ENCODE measurements at places on chromosomes 5 and 9.
A peak's percentile ranks its signal among the peaks of the same experiment; 100 is the strongest.

DNA sequence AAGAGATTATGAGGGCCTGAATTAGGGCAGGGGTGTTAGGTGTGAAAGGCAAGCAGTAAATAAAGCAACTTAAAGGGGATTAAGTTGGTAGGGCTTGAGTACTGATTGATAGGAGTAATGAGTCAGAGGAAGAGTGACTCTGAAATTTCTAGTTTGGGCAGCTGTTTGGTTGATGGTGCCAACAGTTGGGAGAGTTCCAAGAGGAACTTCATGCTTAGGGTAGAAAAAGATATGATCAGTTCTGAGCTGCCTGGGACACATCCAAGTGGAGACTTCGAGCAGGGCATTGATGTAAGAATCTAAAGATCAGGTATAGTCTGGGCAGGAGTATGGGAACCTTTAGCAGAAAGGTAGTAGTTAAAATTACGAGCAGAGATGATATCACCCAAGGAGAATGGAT is 10.2 kb downstream of the MAMDC2 start:
- no peaks in the 10 kb centered on the region for H3K36me3 ChIP-seq
- DNase-seq: no peak
- peaks cover 27% of the 10 kb centered on the region for H3K27me3 ChIP-seq
- no peaks in the 10 kb centered on the region for H3K4me1 ChIP-seq
- H3K27ac ChIP-seq: no peak overlapping the region

- no peaks in the 10 kb centered on the region for H3K36me3 ChIP-seq
- no peak overlapping the region for H3K27ac ChIP-seq
- H3K4me1 ChIP-seq: no peaks in the 10 kb centered on the region
- H3K27me3 ChIP-seq: peaks cover 6% of the 10 kb centered on the region
- H3K4me3 ChIP-seq: no peak overlapping the region
- no peak for DNase-seq
These were observed 82.5 kb downstream of the SPRY4 start for GRCh38 chr5:142242272-142242671.

DNA sequence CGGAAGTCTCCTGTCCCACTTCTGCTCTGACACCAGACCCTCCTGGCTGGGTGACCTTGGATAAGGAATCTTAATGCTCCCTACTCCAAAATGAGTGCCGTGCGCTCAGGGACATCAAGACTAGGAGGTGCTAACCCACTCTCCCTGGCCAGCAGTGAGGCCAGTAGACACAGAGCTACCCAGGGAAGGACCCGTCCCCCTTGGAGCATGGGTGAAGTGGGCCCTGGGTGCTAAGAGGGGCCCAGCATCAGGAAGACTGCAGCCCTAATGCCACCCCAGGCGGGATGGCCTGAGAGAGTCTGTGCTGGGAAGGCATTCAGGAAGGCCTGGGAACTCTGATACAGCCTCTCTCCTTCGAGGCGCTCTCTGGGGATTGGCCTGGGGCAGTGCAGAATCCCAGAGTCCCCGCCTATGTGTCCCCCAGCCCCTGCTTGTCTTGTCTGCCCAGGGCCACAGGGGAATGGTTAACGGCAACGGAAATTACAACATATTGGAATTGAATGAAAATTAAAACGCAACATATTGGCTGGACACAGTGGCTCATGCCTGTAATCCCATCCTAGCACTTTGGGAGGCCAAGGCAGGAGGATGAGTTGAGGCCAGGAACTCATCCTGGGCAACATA is 29.7 kb upstream of the RNU6ATAC start:
- DNase-seq: no peak
- H3K36me3 ChIP-seq: no peaks in the 10 kb centered on the region
- H3K27ac ChIP-seq: no peak overlapping the region

DNA sequence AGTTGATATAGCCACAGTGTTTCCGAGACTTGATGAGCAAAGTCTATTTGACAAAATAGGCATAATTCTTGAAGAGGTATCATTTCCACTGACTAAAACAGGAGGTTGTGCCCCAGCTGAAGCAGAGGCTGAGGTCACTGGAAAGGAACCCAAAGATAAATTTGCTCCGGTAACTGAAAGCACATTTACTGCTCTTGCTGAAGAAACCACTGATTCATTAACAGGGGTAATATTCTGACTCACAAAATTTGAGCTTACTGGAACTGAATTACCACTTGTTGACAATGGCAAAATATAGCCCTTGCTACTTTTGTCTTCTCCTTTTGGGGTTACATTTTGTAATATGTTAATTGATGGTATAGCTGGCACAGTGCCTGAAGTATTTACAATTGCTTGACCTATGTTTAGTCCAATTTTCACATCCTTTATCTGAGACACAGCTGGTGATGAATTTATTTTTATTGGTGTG is 30.2 kb downstream of the MLANA start:
- H3K4me1 ChIP-seq: peaks cover 30% of the 10 kb centered on the region
- H3K27ac ChIP-seq: peak overlapping the region; percentile 72
- no peaks in the 10 kb centered on the region for H3K27me3 ChIP-seq
- no peak overlapping the region for H3K4me3 ChIP-seq
- H3K36me3 ChIP-seq: peaks cover 52% of the 10 kb centered on the region

- peak overlapping the region; percentile 72 for H3K4me3 ChIP-seq
- H3K27me3 ChIP-seq: peaks cover 78% of the 10 kb centered on the region
- DNase-seq: no peak
- H3K36me3 ChIP-seq: no peaks in the 10 kb centered on the region
These were observed 1.3 kb downstream of the RAI14 start for GRCh38 chr5:34657274-34657921.

- no peak for DNase-seq
- H3K36me3 ChIP-seq: no peaks in the 10 kb centered on the region
- peaks cover 4% of the 10 kb centered on the region for H3K4me1 ChIP-seq
These were observed 47.9 kb upstream of the RARS1 start for GRCh38 chr5:168438349-168438748.

DNA sequence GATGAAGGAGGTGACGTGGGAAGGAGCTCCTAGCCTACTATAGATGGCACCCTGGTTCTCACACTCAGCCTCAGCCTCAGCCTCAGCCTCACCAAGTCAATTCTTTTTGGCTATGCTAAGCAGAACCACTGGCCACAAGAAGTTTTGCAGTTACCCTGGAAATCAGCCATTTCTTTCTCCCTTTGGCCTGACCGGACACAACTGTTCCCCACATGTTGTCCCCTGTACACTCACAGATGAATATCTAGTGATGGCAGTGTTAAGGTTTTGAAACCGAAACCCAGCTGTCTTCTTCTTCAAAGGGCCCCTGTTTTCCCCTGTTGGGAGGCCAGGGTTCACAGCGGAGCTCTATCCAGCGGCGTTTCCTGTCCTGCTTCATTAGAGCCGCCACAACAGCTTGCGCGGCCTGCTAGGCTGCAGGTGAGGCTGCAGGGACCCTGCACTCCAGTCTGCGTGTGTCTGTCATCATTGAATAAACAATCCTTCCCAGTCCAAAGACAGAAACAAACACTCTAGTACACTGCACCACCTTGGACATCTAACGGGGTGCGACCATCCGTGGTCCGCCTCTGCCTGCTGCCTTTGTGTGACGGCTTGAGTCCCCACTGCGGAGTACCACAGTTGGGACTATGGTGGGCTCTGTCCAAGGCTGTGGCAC is 250.5 kb downstream of the DENND1A start:
- peaks cover 45% of the 10 kb centered on the region for H3K36me3 ChIP-seq
- H3K27me3 ChIP-seq: no peaks in the 10 kb centered on the region
- no peak overlapping the region for H3K27ac ChIP-seq

DNA sequence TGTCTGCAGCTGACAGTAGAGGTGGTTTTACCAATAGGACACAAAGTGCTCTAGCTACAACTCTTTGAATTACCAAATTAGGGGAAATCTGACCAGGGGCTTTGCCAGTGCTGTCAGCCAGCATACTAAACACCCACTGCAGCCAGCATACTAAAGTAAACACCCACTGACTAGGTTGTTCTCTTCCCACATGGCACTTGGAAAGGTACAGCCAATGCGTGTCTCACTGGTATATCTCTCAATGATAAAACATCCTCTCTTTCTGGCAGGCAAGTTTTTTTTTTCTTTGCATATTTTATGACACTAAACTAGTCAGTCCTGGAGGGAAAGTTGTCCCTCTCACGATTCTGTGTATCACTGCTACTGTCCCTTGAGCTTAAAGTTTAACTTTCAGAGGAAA is 216.1 kb downstream of the TLE1 start:
- no peaks in the 10 kb centered on the region for H3K27me3 ChIP-seq
- H3K4me1 ChIP-seq: no peaks in the 10 kb centered on the region
- H3K36me3 ChIP-seq: no peaks in the 10 kb centered on the region
- H3K4me3 ChIP-seq: no peak overlapping the region

GRCh38 chr5:36657563-36657995 is 51.2 kb downstream of the SLC1A3 start:
- H3K4me3 ChIP-seq: no peak overlapping the region
- H3K27ac ChIP-seq: no peak overlapping the region
- no peaks in the 10 kb centered on the region for H3K36me3 ChIP-seq
- no peak for DNase-seq

- no peak overlapping the region for H3K4me3 ChIP-seq
- no peak for DNase-seq
- peaks cover 11% of the 10 kb centered on the region for H3K4me1 ChIP-seq
- peaks cover 69% of the 10 kb centered on the region for H3K36me3 ChIP-seq
- no peak overlapping the region for H3K27ac ChIP-seq
These were observed 9.1 kb downstream of the PTGES2 start for GRCh38 chr9:128118472-128118857.

DNA sequence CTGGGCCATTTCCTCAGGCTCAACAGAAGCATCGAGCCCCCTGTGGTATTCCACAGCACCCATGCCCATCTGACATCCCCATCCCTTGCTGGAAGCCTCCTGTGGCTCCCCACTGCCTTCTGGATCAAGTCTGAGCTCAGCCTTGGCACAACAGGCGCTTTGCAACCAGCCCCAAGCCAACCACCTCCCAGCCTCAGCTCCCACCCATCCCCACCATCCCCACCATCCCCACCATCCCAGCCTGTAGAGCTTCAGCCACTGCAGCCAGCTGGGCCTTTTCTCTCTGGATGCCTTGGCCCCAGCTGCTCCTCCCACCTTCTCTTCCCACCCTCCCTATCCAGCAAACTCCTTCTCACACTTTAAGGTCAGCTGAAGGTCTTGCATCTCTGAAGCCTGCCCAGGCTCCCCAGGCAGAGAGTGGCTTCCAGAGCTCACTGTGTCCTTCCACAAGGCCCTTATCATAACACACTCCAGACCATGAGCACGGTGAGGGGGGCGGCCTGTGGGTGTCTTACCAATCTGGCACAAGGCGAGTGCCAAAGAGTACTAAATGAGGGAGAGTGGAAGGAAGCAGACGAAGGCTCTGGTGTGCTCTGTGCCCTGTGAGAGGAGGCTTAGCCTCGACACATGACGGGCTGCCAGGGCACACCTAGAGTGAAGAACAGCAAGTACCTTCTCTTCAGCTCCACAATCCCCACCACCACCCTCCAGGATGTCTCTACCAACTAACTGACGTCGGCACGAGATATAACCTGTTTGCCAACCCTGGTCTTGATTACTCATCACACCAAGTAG is 6.5 kb downstream of the HIGD2A start:
- H3K4me1 ChIP-seq: peaks cover 4% of the 10 kb centered on the region
- no peak for DNase-seq
- no peak overlapping the region for H3K27ac ChIP-seq
- H3K27me3 ChIP-seq: no peaks in the 10 kb centered on the region
- H3K4me3 ChIP-seq: no peak overlapping the region
- H3K36me3 ChIP-seq: peaks cover 73% of the 10 kb centered on the region

GRCh38 chr5:16784843-16785791 is 151.0 kb downstream of the MYO10 start:
- H3K4me1 ChIP-seq: peaks cover 27% of the 10 kb centered on the region
- DNase-seq: peak; percentile 59
- peaks cover 14% of the 10 kb centered on the region for H3K27me3 ChIP-seq
- no peaks in the 10 kb centered on the region for H3K36me3 ChIP-seq
- H3K4me3 ChIP-seq: peak overlapping the region; percentile 37

- H3K36me3 ChIP-seq: no peaks in the 10 kb centered on the region
- no peak overlapping the region for H3K27ac ChIP-seq
- no peaks in the 10 kb centered on the region for H3K4me1 ChIP-seq
- DNase-seq: no peak
These were observed 22.1 kb downstream of the FOXE1 start for GRCh38 chr9:97875111-97875510.

DNA sequence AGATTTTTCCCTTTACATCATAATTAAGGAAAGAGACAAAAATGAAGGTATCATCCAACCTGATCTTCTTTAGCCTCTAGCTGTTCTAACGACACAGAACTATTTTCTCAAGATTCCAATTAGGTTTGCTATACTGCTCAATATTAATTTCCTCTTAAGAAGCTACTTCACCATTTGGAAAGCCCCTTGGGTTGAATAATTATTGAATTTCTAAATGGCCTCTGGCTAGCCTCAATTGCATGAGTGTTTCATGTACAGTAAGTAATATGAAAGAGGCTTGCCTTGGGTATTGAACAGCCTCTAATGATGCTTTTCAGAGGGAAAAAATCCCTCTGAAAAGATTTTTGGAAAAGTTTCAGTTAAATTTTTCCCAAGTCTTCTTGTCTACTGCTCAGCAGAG is 3.7 kb upstream of the MOB3B start:
- H3K27ac ChIP-seq: no peak overlapping the region
- no peaks in the 10 kb centered on the region for H3K36me3 ChIP-seq
- peaks cover under 1% of the 10 kb centered on the region for H3K27me3 ChIP-seq
- no peak for DNase-seq
- H3K4me1 ChIP-seq: peaks cover 9% of the 10 kb centered on the region

- no peak for DNase-seq
- peaks cover 72% of the 10 kb centered on the region for H3K27me3 ChIP-seq
- peaks cover 11% of the 10 kb centered on the region for H3K36me3 ChIP-seq
- H3K4me1 ChIP-seq: peaks cover 6% of the 10 kb centered on the region
- peak within 1 kb of the TSS; percentile 11 for H3K4me3 ChIP-seq
These were observed at the start of gene PCDHB14 for GRCh38 chr5:141223112-141223783. Gene PCDHB14, plus strand, starts transcription at chr5:141223343. Its CDS starts 163 bp downstream, at chr5:141223506.

GRCh38 chr9:112063151-112063550 is 111.9 kb downstream of the SUSD1 start:
- no peak for DNase-seq
- no peaks in the 10 kb centered on the region for H3K36me3 ChIP-seq
- peaks cover 26% of the 10 kb centered on the region for H3K4me1 ChIP-seq
- no peak overlapping the region for H3K4me3 ChIP-seq

GRCh38 chr5:60535198-60535597 is 164.8 kb downstream of the DEPDC1B start:
- H3K4me1 ChIP-seq: peaks cover 5% of the 10 kb centered on the region
- H3K4me3 ChIP-seq: no peak overlapping the region
- DNase-seq: no peak
- H3K36me3 ChIP-seq: no peaks in the 10 kb centered on the region
- no peak overlapping the region for H3K27ac ChIP-seq
- no peaks in the 10 kb centered on the region for H3K27me3 ChIP-seq

- H3K36me3 ChIP-seq: peaks cover 37% of the 10 kb centered on the region
- no peak for DNase-seq
- peaks cover 53% of the 10 kb centered on the region for H3K4me1 ChIP-seq
- no peak overlapping the region for H3K4me3 ChIP-seq
- no peaks in the 10 kb centered on the region for H3K27me3 ChIP-seq
These were observed 48.1 kb downstream of the IQGAP2 start for GRCh38 chr5:76451031-76451701.

DNA sequence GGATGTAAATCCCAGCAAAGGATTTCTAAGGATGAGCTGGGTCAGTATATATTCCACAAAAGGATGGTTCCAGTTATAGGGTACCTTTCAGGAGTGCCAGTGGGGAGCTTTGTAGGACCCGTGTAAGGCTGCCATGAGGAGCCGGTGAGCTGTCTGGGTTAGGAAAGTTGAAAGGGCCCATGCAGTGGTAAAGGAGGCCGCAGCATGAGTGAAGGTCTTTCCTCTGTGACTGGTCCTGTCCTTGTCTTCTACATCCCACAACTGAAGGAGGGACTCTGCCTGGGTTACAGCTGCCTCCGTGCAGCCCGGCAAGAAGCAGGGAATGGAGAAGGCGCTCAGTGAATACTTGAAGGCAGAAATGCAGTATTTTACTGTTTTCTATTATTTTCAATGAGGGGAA is 58.9 kb downstream of the HSPA4 start:
- no peak for DNase-seq
- H3K4me3 ChIP-seq: no peak overlapping the region
- H3K4me1 ChIP-seq: peaks cover 30% of the 10 kb centered on the region
- H3K27me3 ChIP-seq: peaks cover 4% of the 10 kb centered on the region

All from activated T-cell treated with anti-CD3 and anti-CD28 coated beads, Interleukin-2, amount 50 U/mL, for 24 hours (primary cell).